ENCODE measurements at places on chromosomes 6 and 20. TPM values are rescaled to one million over a fixed set of nuclear protein-coding genes. Genes with fewer than 3 reads are reported as not detected.

- no peak for DNase-seq
These were observed 627.9 kb downstream of the PRKN start for GRCh38 chr6:162099685-162100084.

GRCh38 chr6:160129881-160130615, 8.4 kb downstream of the SLC22A1 start:
- no peak for DNase-seq

DNA sequence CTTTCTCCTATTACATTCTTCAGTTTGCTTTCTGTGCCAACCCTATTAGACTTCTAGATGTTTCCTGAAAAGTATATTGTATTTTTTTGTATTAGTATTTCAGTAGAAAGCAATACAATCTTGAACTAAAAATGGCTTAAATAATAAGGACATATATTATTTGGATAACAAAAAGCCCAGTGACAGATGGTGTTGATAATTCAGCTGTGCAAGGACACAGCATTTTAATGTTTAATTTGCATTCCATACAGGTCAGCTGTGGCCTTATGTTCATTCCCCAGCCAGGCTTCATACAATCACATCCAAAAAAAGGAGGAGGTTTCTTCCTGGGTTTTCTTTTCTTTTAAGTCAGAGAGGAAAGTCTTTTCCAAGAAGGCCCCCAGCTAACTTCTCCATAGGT, 236.9 kb downstream of the CD109 start:
- no peak for DNase-seq

DNA sequence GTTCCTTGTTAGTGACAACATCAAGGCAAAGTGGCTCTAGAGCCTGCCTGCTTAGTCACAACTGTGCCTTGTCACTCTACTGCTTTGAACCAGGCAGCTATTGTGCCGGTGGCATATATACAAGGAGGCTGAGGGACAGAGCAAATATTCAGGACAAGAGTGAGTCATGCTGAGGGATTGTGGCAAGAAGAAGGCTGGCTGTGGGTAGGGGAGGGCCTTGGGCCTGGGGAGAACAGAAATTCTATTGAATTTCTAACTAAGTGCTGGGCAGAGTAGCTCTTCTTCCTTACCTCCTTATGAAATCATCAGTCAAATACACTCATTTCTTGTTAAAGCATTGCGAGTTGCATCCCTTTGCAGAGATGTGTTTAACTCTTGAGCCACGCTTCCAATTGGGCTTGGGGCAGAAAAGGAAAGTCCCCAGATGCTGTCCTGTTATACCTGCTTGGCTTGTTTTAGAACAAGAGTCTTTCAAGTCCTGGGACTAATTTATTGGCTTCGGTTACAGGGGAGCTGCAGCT, 59.7 kb downstream of the PFDN4 start:
- DNase-seq: no peak

The EFCAB8 gene
- total RNA-seq: not detected

The PPP1R3G gene
- total RNA-seq: 1.4 TPM

- no peak for DNase-seq
These were observed 796 bp downstream of the SENP6 start for GRCh38 chr6:75602246-75603105.

DNA sequence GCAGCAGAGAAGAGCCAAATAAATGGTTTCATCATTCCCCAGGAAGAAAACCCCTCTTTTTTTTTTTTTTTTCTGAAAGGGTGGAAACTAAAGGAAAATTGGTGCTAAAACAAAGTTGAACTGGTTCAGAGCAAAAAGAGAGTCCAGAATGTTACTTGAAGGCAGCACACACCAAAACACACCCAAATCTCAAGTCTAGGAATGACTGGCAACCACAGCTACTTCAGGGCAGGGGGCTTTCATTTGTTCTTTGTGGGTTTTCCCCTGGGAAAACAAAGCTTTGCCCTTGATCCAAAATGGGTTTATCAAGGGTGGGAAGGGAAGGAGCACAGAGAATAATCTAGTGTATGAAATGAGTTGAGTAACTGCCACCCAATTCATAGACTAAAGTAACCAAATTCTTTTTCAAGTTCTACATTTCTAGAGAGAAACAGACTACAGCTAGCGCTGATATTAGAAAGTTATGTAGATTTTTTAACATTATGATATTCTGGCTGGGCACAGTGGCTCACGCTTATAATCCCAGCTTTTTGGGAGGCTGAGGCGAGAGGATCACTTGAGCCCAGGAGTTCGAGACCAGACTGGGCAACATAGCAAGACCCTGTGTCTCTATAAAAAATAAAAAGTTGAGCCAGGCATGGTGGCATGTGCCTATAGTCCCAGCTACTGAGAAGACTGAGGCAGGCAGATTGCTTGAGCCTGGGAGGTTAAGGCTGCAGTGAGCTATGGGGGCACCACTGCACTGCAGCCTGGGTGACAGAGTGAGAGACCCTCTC, 119.8 kb downstream of the NFATC2 start:
- no peak for DNase-seq

The RNF5 gene
- 88.0 TPM for total RNA-seq

The SLC22A2 gene
- not detected for total RNA-seq

GRCh38 chr20:34891166-34892062, 15.0 kb downstream of the ACSS2 start:
- no peak for DNase-seq

DNA sequence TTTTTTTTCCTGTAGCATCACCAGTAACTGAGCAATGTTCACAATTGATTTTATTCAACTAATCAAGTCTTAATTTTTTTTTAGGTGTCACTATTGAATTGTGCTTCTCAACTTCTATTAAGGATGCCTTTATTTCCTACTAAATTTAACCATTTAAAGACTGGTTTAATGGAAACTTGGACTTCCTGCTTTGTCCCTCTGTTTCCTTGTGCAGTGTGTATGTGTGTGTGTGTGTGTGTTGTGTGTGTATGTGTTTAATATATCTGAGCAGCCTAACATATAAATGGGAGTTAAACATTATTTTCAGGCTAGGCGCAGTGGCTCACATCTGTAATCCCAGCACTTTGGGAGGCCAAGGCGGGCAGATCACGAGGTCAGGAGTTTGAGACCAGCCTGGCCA, 1.8 kb downstream of the SERPINB6 start:
- DNase-seq: no peak

GRCh38 chr20:58440021-58440767, 51.2 kb downstream of the VAPB start:
- no peak for DNase-seq

DNA sequence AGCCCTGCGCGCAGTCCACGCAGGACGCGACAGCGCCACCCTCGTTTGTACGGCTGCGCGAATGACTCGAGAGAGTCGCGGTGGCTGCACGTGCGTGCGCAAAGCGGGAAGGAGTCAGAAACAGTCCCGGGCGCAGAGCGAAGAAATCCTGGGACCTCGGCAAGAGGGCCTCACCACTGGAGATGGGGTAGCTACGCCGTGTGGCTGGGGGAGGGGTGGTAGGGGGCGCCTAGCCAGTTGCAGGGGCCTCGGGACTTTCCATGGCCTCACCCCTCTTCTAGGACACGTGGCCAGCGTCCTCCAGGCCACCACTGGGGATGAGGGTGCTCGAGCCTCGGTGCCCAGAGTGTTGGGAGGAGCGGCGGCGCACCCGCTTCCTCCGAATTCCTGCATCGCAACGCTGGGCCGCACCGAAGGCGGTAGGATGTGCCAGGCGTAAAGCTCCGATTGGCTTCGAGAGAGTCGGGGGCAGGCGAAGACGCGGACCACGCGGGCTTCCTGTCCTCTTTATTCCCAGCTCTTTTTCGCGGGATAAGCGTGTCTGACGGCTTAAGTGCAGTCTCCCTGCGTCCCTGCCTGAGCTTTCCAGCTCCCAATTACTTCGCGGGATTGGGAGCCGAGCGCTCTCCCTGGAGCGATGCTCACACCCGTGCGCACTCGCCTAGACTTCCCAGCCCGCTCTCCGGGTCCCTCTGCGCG, 38.7 kb downstream of the NCR2 start:
- DNase-seq: no peak

The TBX18 gene
- total RNA-seq: 3.7 TPM

All from glomerular endothelial cell (primary cell).